ENCODE measurements at places on chromosomes 4 and X.
A peak's percentile ranks its signal among the peaks of the same experiment; 100 is the strongest.

DNA sequence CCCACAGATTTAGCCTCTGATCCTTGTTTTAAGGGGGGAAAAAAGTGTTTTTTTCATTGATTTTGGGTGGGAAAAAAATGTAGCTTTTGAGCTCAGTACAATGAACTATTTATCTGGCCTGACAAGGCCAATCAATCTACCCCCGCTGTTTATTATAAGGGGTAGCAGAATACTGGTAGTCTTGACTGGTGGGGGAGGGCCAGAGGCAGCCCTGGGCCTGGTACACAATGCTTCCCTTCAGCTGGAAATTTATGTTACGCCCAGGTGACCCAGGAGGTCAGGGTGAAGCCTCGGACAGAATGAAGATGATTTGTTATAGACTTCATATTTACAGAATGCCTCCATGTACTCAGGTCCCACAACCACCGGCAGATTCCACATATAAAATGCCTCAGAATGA is 143.2 kb downstream of the SH3KBP1 start:
- no peak for DNase-seq

DNA sequence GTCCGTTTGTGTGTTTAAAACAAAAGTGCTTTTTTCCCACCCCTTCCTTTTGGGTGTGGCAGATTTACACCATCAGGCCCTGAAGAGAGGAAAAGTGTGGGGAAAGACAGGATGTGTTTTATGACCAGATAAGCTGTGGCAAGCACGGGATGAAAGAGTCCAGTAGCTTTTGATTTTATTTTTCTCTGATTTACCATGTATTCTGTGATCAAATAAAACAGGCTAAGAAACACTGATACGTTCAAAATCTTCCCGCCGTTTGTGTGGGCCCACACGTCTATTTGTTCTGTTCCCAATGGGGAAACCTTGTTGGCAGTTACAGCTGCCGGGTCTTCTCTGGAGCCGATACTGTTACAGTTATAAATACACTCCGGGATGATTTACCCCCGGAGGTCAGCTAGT is 10.8 kb downstream of the LRP2BP start:
- no peak for DNase-seq

- DNase-seq: no peak
Measured at GRCh38 chr4:4668355-4669210, 126.7 kb upstream of the STX18 start.

DNA sequence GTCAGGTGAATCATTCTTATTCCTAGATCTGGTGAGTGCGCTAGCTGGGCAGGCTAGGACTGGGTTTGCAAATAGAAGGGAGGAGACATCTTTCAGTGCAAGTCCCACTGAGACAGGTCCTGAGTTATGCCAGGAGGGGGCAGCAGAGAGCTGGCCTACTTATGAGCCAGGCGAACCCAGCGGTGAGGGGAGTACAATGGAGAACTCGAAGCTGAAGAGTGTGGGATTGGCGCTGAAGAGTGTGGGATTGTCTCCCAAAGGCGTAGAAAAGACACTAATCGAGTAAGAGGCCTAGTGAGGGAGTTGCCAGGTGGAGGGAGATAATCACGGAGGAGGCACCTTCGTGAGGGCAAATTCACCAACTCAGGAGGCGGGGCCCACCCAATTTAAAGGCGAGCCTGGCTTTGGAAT is 91.7 kb upstream of the CXorf66 start:
- DNase-seq: peak; percentile 69

DNA sequence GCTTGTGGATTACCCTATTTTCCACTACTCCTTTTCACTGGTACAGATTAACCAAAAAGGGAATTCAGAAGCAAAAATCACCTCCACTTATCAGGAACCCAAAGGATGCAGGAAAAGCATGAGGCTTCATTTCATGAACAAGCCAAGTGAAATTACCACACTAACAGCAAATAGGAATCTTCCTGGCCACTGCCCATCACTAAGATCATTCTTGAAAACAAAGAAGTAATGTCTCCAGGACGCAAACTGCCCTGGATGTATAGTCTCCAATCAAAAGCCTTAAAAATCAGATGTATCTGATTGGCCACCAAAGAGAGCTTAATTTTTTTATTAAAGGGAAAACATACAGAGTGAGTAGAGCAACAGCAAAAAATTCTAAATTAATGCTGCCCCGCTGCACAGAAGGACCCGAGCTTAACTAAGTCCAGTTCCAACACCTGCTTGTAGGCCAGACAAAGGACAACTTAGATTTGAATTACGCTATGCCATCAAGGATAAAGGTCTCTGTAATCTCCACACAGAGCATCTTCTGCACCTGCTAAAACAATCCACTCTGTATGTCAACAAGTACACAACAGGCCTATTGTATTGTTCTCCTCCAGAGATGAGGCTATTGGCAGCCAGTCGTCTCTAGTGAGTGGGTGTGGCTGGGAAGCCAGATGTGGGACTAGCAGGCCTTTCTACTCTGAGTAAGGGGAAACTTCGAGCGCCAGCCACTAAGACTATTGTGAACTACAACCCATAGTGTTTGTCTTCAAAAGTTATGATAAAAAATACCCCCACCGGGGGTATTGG is 12.4 kb downstream of the ZDHHC9 start:
- no peak for DNase-seq

DNA sequence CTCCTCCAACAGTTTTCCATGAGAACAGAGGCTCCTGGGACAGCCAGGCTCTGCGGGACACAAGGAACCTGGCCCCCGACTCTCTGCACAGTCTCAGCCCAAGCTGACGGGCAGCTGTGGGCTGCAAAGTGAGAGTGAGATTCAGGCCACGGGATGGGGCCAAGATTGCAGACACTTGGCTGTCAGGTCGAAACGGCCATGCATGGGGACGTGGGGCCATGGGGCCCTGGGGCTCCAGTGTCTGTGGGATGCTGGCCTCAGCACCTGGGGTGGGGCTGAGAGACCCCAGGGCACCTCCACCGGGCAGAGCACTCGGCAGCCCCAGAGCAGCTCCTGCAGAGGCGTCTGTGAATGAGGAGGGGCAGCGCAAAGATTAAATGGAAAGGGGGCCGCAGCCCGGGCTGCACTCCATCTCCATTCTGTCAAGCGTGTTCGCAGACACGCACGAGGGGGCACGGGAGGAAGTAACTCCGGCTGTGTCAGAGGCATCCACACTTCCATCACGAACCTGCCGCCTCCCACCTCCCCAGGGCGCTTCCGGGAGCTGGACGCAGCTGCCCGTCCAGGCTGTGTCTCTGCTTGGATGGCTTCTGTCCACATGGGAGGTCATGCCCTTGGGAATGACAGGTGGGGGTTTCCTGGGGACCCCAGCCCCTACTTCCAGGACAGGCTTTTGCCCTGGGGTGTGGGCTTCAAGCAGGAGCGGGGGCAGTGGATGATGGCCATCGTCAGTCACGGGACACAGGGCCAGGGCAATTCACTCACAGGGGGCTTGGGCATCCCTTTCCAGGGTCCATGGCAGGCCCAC is 82.8 kb upstream of the NKX1-1 start:
- DNase-seq: no peak

- no peak for DNase-seq
Measured at GRCh38 chrX:9362363-9362928, 102.4 kb upstream of the TBL1X start.

- DNase-seq: peak; percentile 53
Measured at GRCh38 chr4:38177035-38177546, 216.9 kb downstream of the PTTG2 start.

DNA sequence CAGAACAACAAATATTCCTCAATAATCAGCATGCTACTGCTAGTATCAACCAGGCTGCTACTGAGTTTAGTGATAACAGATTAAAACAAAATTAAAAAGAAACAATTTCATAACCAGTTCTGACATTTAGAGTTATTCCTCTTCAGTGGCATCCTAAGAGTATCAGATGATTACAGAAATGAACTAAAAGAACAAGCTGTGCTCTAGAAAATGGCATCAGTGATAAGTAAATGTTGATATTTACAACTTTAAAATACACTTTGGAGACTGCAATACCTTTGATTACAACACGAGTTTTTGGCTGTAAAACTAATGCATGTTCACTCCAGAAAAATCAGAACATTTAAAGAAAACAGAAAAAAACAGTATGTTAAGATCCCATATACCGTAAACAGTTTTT is 72.9 kb downstream of the ADGRA3 start:
- DNase-seq: no peak

DNA sequence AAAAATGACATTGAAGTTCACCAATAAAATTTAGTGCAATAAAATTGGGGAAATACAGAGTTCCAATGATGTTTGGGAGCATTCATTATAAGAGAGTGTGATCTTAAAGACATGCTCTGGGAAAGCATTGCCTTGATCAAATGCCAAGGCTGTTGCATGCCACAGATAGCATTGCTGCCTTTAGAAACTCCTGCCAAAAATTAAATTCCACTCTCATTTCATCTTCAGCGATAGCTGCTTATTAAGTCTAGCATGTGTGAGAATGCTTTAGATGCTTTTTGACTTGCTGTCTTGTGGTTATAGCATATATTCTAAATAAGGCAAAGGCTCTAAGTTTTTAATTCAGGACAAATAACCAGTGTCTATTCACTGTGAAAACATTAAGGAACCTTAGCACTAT is 49.3 kb downstream of the NPNT start:
- no peak for DNase-seq

GRCh38 chrX:153970357-153971123 is 1.1 kb downstream of the HCFC1 start:
- DNase-seq: no peak

- no peak for DNase-seq
Measured at GRCh38 chrX:57178605-57179004, 41.4 kb upstream of the SPIN2A start.

DNA sequence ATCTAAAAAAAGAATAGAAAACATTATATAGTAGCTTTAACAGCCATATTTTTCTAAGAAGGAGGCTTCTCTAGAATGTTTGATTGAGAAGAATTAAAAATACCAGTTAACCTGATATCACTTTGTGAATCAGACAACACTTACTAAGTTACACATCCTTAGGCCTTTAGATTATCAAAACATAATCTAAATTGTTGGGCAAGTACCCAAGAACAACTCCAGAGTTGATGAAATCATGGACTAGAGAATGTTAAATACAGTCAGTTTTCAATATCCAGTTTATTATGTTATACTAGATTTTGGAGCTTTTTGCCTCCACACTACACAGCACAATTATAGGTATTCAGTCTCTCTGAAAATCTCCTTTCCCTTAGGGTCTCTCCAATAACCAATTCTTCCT is 39.6 kb downstream of the ARL13A start:
- DNase-seq: no peak

GRCh38 chr4:93657527-93657926 is 171.0 kb upstream of the ATOH1 start:
- DNase-seq: no peak

- DNase-seq: no peak
Measured at GRCh38 chrX:2589186-2590020, 88.6 kb upstream of the DHRSX start.

GRCh38 chrX:8773117-8773516 is 28.1 kb downstream of the FAM9A start:
- DNase-seq: no peak

- no peak for DNase-seq
Measured at GRCh38 chr4:112938461-112939058, 110.9 kb upstream of the ANK2 start.

- no peak for DNase-seq
Measured at GRCh38 chr4:189304809-189305208, 635.9 kb upstream of the FRG1 start.

DNA sequence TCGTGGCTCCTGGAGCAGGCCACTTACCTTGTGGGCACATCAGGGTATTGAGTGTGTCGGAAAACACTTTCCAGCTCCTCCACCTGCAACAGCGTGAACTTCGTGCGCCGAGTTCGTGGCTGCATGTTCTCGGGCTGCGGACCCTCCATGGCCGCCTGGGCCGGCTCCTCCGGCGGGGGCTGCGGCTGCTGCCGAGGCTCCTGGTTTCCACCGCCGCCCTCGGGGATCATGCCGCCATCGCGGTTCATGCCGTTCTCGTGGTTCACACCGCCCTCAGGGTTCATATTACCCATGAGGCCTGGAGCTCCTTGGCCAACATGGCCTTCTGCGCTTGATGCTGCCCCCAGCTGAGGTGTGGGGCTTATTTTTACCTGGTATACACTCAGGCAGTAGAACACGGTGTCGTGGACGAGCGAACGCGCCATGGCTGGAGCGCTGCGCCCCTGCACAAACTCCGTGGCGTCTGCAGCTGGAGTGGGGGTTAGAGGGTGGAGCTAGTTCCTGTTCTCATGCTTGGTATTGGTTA is at the start of gene RHOXF1:
Gene RHOXF1, minus strand, starts transcription at position 476 of the 526 bp plus-strand sequence. Its CDS starts 51 bp downstream, at position 425.
- DNase-seq: no peak

GRCh38 chrX:103911236-103911635 is 51.2 kb upstream of the TMSB15B start:
- no peak for DNase-seq

GRCh38 chrX:104987063-104987462 is 233.4 kb downstream of the TEX13A start:
- DNase-seq: no peak

DNA sequence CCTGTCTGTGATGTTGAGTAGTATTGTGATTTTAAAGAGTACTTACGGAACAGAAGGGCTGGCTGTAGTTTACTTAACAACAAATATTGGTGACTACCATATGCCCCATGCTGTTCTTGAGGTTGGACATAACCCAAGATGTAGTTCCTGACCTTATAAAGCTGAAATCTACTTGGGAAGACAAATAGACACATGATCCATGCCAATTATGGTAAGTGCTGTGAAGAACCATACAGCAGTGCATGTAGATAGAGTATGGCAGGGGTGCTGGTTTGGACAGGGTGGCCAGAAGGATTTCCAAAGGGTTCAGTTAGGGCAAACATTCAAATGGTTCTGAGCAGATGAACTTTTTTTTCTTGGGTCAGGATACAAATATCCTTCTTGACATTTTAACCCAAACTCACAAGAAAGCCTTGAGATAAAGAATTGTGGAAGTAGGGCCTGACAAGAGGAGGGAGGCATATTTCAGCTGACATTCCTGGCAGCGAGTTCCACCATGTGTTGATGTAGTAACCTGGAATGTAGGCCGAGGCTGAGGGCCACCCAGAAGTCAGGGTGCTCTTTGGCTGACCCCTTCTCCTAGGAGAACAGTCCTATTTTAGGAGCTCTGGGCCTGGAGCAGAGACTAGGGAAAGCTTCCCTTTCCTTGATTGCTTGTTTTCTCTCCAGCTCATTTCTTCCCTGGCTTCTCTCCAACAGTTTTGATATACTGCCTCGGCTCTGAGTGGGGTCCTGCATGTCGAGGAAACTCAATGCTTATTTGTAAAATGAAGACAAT is 74.2 kb downstream of the FREM3 start:
- DNase-seq: peak; percentile 75

DNA sequence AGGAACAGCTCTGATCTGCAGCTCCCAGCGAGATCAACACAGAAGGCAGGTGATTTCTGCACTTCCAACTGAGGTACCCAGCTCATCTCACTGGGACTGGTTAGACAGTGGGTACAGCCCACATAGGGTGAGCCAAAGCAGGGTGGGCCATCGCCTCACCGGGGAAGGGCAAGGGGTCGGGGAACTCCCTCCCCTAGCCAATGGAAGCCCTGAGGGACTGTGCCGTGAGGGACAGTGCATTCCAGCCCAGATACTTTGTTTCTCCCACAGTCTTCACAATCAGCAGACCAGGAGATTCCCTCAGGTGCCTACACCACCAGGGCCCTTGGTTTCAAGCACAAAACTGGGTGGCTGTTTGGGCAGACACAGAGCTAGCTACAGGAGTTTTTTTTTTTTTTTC is 555.9 kb downstream of the BCOR start:
- no peak for DNase-seq

All from mucosa of gallbladder (tissue), 1 donor.